Vagina (tissue), 2 donors: ENCODE measurements at places on chromosomes 16 and 17.

- no peak for DNase-seq
Observed at GRCh38 chr17:76793775-76794174, 55.9 kb downstream of the MFSD11 start.

DNA sequence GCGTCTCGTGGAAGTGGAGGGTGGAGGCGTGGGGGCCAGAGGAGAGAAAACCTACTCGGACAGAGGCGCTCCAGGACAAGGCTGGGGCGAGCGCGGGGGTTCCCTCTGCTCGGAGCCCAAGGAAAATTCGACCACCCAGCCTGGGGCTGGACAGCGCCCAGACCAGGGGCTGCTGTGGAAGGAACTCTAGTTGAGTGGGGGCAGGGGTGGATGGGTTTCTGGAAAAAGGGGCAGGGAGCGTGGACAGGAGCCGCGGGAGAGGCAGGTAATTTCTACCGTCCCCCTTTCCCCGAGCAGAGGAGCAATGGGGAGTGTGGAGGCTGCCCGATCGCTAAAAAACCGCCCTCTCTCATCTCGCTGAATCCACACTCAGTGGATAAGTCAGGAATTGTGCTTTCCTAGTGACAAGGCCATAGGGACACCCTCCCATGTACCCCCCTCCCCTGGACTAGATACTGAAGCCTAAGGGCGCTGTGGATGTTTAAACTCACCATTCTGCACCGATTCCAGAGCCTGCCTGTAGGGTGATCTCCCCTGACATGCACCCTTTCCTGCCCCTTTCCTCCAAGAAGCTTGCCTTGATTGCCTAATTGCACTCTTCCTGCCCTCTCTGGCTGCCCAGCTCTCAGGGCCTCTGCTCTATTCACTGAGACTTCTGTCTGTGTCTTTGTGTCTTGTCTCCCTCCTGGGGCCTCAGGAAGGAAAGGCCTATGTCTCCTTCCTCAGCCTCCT, 90.7 kb upstream of the TMEM97 start:
- DNase-seq = no peak

DNA sequence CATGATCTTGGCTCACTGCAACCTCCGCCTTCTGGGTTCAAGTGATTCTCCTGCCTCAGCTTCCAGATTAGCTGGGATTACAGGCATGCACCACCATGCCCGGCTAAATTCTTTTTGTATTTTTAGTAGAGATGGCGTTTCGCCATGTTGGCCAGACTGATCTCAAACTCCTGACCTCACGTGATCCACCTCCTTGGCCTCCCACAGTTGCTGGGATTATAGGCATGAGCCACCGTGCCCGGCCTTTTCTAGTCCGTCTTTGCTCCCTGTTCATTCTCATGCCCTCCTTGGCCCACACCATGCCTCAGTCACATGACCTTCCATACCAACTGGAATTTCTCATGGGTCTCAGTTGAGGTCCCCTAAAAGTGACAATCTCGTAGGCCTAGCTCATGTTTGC, 86.9 kb downstream of the SNX29 start:
- no peak for DNase-seq

- DNase-seq = no peak
Observed at GRCh38 chr17:43599835-43600234, 53.7 kb upstream of the ETV4 start.

GRCh38 chr16:80899809-80900592, 95.6 kb upstream of the CDYL2 start:
- DNase-seq = no peak

- DNase-seq = no peak
Observed at GRCh38 chr17:4559139-4559791, 1.1 kb downstream of the GGT6 start.

GRCh38 chr17:78127239-78127887, 1.2 kb downstream of the TMC6 start:
- no peak for DNase-seq

- no peak for DNase-seq
Observed at GRCh38 chr16:46612121-46612520, 9.1 kb downstream of the SHCBP1 start.

- DNase-seq = no peak
Observed at GRCh38 chr16:7344830-7345780, 12.5 kb downstream of the RBFOX1 start.

DNA sequence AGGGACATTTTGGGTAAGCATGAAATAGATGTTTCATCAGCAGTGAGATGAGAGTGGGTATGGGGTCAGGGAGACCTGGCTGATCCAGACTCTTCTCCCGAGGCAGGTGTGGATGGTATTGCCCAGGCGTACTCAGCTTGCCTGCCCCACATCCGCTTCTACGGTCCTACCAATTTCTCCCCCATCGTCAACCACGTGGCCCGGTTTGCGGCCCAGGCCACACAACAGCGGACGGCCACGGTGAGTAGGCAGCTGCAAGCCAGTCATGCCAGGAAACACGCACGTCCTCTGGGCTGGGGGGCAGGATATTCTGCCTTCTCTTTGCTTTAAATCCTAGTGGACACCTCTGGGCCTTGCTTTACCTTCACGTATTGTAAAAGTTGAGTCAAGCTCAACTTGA, 44.7 kb downstream of the CPNE2 start:
- DNase-seq = no peak

GRCh38 chr17:66667491-66668030, 167.4 kb upstream of the CACNG5 start:
- no peak for DNase-seq

DNA sequence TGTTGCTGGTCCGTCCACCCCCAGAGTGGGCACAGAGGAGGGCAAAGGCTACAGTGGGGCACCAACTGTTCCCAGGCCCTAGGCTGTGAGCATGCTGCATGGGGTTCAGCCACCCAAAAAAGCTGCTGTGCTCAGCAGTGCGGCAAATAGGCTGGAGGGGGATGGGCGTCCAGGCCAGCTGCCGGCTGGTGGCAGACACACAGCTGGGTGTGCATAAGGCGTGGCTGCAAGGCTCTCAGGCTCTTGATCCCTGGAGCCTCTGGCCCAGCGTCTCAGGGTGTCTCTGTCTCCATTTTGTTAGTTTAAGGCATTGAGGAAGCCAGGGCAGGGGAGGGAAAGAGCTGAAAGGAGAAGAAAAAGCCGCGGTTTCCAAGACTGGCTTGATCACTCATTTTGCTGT, 8.8 kb downstream of the RPL19 start:
- no peak for DNase-seq

DNA sequence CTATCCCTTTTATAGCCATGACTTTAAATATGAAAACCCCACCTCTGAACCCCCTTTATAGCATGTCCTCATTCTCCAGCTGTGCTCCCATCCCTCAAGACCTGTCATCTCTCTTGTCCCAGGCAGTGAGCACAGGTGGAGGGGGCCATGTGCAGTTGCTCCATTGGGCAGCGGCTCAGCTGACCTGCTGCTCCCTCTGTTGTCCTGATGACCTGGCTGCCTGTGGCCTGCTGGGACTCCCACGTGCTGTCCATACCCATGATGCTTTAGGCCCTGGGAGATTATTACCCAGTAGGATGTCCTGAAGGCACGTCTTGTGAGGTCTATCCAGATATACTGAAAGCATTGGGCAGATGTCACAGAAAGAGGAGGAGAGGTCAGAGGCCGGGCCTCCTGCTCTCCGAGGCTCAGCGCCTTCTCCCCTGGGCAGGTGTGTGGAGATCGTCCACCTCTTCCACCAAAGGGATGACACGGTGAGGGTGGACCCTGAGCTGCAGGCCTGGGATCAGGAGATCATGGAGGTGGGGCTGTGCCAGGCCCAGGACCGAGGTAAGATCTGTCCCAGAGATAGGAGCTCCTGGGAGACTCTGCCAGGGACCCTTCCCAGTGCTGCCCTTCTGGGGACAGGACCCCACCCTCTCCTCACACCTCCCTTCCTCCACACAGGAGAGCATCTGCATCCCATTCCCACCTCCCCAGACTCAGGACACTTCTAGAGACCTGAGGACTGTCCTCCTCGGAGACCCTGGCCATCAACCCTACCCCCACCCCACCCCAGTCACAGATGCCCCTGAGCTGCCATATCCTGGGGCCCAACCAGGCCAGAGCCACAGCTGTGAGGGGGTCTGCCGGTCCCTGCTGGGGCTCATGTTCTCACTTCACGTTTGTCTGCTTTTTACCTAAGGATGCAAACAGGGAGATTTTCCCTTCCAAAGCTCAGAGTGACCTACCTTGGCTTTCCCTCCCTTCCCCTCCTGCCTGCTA, 58.0 kb downstream of the GOSR1 start:
- no peak for DNase-seq

GRCh38 chr16:58425756-58426494, 33.7 kb downstream of the GINS3 start:
- DNase-seq = no peak

- DNase-seq = no peak
Observed at GRCh38 chr16:50166511-50167500, 13.7 kb downstream of the TENT4B start.

- DNase-seq = no peak
Observed at GRCh38 chr17:3788200-3788599, 12.8 kb downstream of the ITGAE start.

DNA sequence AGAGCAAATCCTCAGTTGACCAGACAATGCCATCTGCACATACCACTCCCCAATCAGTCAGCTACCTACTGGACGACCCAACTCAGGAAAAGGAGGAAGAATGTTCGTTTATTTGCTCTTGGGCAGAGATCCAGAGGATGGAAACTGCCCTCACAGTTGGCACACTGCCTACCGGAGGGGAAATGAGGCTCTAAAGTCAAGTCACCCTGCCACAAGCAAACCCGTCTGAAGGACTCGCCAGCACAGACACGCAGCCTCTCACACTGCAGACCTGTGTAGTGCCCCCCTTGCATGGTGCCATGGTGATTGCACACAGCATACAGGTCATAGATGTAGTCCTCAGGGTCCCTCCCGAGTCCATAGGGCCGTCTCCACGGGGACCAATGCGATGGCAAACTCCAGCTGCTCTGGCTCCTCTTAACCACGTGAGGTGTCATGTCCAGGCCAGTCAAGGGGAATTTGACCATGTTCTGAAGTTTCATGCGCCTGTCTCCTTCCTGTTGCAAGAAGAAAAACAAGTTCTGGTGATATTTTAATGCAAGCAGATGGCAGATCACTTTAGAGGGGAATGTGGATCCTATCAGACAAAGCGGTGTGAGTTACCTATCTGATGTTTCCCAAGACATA, 69.5 kb downstream of the USP31 start:
- no peak for DNase-seq

DNA sequence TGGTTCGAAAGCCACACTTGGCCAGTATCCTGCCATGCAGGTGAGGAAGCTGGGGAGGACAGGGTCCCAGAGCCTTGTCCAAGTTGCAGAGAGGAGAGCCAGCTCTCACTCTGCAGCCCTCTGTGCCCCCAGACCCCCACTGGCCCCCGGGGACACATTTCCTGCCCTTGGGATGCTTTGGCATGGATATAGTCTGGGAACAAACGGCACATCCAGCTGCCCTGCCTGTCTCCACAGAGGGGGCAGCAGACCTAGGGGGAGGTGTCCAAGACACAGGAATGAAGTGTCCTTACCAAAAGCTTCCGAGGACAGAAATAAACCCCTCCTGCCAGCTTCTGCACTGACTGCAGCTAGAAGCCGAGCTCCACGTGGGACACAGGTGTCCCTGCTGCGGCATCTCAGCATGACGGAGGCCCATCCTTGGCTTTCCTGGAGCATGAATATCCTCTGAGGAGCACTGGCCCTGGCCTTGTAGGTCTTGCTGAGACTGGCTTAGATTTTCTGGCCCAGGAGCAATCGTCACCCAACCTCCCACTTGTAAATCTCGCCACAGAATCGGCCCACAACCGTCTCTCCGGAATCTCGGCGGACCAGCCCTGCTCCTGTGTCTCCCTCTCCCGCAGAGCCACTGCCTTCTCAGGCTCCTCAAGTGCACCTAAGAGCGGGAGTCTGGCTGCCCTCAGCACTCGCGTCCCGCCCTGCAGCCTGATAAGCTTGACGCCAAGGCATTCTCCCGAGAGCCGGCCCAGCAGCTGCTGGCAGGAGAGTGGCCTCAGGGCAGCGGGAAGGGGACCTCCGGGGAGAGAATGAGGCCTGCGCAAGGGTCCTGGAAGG, 1.1 kb upstream of the CAPN15 start:
- no peak for DNase-seq

DNA sequence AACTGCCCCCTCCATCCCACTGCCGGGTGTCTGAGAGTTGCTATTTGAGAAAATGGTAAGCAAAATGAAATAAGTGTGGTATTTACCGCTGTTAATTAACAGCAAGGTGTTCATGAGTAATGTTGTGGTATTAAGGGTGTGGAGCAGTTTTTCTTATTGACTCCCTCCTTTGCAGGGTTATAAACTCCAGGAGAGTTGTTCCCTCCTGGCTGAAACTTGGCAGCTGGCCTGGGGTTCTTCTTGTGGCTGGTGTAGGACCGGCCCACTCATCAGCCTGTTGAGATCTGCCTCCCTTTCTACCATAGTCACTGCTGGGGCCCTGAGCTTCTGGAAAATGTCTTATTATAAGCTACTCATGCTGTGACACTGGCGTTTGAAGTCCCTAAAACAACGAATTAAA, 128.6 kb downstream of the SOX9 start:
- no peak for DNase-seq

GRCh38 chr16:1318268-1318545, 8.8 kb downstream of the UBE2I start:
- no peak for DNase-seq

DNA sequence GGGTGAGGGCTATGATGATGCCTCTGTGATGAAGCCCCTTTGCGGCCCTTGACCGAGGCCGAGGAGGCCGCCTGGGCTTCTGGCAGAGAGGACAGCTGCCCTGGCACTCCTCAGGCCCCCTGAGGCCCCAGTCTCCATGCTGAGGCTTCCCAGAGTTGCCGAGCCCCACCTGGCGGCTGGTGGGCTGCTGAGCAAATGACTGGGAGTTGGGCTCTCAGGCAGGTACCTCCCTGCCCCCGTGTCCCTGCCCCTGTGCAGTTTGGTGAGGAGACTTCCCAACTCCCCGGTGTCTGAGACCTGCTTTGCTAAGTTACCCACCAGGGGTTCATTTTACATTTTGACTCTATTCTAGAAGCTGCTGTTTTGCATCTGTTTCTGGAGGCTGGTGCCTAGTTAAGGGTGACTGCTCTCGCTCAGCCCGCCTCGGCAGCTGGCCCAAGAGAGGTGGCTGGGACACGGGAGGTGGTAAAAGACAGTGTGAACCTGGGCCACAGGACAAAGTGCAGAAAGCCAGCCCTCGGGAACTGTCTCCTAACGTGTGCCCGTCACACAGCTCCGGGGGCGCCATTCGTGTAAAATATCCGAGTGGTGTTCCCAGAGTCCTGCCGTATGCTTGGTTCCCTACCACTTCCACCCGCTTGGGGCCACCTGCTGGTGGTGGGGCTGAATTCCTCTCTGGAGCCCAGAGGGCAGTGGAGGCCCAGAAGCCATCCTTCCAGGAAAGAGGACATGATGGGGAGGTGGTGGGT, 134.5 kb downstream of the RAB11FIP4 start:
- no peak for DNase-seq

DNA sequence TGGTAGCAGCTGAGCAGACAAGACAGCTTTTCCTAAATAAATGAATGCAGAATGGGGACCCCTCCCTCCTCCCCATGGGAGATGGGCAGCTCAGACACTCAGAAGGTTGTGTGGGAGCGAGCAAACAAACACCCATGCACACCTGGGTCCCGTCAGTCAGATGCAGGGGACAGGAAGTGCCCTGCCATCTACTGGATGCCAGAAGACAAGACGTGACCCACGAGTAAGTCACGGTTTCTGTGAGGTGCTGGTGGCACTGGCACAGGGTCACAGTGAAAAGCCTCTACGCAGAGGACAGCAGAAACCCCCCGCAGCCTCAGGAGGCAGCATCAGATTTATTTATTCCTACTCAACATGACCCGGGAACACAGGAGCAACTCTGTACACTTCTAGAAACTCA, 8.4 kb downstream of the HBQ1 start:
- DNase-seq = no peak

GRCh38 chr17:60154616-60155426, 5.0 kb downstream of the CA4 start:
- DNase-seq = no peak
